PC-3 (cell line): ENCODE measurements at places on chromosomes 1 and 21. TPM values are rescaled to one million over a fixed set of nuclear protein-coding genes. Genes with fewer than 3 reads are reported as not detected.

GRCh38 chr1:33918368-33918767 is 54.5 kb downstream of the HMGB4 start:
- DNase-seq: no peak

- peak; percentile 15 for DNase-seq
Observed at GRCh38 chr1:25066731-25067517, 136.8 kb upstream of the RUNX3 start.

- DNase-seq: no peak
Observed at GRCh38 chr1:85836736-85837135, 128.5 kb upstream of the ZNHIT6 start.

Gene CATSPERE
- not detected in 2 replicates for total RNA-seq

Gene TSSK3
- total RNA-seq: not detected in 2 replicates

DNA sequence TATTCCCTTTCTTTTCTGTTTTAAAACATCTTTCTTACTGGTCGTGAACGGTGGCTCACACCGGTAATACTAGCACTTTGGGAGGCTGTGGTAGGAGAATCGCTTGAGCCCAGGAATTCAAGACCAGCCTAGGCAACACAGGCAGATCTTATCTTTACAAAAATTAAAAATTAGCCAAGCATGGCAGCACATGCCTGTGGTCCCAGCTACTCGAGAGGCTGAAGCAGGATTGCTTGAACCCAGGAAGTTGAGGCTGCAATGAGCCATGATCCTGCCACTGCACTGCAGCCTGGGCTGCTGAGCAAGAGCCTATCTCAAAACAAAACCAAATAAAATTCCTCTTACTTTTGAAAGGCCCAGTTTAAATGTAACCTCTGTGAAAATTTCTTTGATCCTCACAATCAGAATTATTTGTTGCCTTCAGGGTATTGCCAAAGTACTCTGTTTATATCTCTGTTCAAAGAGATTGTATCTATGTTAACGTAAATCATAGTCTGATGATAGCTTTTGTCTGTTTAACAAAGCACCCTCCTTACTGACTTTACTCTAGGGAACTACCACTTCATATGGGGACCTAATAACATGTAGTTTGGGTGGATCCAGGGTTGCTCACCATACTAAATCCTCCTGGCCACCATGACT is 71.6 kb downstream of the RERE start:
- no peak for DNase-seq

DNA sequence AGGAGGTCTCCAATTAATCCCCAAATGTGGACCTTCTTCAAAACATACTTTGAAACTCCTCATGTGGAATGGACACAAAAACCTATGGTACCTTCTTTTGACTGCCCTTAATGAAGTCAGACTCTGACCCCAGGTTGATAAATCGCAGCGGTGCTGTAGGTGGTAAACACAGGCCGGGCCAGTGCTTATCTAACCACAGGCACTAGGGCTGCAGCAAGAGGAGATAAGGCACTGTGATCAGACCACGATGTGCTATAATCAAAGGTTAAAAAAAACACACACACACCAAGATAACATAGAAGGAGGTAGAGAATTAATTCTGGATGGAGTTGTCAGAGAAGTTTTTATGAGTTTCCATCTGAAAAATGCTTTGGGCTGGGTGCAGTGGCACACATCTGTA is 52.3 kb upstream of the SIPA1L2 start:
- no peak for DNase-seq

DNA sequence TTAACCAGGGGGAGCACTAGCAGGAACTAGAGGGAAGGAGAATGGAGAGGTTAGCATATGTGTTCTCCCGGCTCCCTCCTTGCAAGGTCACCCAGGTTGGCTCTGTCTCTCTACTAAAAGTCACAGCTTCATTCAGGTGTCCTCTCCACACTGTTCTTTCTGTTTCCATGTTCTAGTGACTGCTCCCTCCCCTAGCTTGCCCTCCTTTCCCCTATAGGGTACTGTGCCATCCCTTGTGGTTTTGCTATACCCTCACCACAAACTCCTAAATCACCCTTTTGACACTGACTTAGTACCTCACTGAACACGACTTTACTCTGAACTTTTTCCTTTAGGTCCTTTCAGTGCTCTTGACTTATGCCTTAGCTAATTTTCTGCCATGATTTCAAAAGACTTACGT is 389.3 kb downstream of the ST6GALNAC3 start:
- no peak for DNase-seq

Gene IL10
- total RNA-seq: not detected in 2 replicates

GRCh38 chr1:2190491-2190976 is 4.0 kb downstream of the FAAP20 start:
- DNase-seq: peak; percentile 35

- DNase-seq: no peak
Observed at GRCh38 chr1:204697893-204698292, 12.4 kb upstream of the LRRN2 start.

DNA sequence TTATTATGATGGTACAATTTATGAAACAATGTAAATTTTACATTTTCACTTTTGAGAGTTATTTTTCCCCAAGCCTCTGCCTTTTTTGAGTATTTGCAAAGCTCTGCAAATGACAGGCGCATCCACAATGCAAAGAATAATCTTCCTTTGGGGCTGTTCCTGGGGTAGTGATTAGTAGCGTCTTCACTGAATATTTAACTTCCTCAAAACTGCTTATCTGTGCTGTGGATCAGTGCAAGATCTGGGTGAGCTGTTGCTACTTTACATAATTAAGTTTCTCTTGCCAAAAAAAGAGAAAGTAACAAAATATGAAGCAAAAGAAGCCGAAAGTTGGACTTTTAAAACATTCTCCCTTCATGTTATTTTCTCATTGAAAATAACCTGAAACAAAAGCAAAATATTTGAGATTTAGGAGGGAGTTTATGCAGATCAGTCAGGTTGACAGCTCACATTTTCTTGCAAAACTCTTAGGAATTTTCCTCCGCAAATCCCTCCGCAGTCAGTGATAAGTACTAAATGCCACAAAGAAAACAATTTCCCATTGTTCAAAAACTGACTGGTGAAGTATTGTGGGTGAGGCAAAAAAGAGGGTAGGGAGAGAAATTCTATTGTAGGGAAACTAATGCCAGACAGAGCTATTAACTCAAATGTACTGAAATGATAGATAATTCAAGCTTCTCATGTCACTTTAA is 276.4 kb upstream of the B3GALT2 start:
- no peak for DNase-seq

Gene PRDM16
- total RNA-seq: 0.04 and 0.17 TPM in 2 replicates

- peak; percentile 39 for DNase-seq
Observed at GRCh38 chr1:7616076-7616832, 154.8 kb upstream of the VAMP3 start.

GRCh38 chr1:6414881-6415626 is 4.7 kb downstream of the HES2 start:
- peak; percentile 34 for DNase-seq

DNA sequence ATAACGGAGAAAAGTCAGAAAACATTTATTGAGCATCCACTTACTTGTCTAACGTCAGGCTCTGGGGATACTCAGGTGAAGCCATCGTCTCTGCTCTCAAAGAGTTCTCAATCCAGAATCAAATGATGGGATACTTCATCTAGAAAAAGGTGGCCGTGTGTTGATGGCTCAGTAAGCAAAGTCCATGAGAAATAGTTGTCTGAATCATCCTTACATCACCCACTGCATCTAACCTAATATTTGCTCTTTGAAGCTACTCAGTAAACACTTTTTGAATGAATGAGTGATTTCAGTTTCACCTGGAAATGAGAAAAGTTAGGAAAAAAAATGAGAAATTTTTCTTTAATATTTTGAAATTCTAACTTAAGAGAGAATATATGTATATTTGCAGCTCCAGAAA is 155.3 kb upstream of the PKN2 start:
- peak; percentile 64 for DNase-seq

Gene VWA5B1
- not detected in 2 replicates for total RNA-seq

DNA sequence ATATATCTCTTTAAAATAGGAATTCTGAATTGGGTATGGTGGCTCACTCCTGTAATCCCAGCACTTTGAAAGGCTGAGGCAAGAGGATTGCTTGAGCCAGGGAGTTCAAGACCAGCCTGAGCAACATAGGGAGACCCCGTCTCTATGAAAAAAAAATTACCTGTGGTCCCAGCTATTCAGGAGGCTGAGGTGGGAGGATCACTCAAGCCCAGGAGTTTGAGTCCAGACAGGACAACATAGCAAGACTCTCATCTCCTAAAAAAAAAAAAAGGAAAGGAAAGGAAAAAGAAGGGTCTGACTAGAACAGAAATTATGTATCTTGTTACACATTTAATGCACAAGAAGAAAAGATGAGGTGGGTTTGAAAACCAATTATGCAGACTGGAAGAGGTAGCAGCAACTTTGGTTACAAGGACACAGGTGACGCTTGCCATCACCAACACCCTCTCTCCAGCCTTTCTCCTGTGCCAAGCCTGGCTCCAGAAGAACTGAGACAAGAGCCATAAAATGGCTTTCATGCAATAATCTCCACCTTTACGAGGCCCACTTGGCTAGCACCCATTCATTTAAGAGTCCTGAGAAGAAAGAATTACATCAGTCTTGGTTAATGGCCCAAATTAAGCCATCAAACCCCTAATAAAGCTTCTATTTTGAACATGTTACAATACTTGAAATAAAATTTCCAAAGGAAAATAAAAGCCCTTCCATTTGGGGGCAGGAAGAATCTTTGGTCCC is 4.8 kb upstream of the SELENBP1 start:
- DNase-seq: no peak

DNA sequence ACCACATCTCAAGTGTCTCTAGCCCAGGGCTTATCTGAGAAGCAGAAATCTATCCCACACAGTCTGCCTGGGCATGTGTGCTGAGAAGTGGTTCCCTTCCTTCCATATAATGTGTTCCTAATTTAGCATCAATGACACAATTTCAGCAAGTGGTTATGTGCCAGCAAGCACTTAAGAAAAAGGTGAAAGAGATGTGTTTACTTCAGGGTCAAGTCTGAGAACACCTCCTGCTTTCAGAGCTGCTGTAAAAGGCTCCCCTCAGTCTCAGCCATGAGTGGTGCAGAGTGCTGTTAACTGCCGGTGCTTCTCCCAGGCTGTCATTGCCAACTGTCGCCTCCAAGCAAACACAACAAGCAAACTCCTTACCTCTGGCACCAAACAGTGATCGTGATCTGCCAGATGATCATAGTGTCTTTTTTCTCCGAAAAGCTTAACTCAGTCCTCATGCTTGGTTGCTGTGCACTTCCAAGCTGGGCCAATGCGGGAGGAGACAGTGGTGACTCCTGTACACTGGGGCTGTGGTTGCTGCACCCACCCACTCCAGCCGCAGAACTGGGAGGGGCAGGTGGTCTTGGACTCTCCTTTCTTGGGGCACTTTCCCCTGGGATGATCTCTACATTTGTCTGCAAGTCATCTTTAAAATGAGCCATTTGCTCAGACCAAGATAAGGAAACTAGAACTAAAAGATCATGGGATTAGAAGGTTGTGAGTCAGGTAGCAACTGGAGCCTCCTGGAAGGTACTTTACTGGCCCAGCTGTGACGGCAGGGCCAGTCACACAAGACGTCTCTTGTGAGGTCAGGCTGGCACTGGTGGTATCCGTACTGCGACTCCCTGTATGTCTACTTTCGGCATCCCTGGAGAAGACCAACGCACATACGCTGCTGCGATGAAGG is 32.4 kb downstream of the ATP1A1 start:
- DNase-seq: no peak

DNA sequence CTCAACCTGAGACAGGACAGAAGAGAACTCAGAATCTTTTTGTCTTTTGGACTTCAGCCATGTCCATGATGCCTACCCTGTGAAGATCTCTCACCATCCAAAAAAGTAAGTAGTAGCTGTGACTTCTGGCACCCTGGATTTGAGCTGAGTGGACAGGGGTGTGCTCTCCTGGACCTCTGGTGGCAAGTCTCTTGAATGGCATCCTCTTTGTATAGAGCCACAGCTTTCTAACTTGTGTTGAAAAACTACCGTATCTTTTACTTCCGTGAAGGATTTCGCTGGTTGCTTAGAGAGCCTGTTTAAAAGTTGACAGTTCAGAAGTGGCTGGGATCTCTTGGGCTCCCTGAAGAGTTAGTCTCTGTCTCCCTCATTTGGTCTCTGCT is 1.8 kb downstream of the MFN2 start:
- no peak for DNase-seq

DNA sequence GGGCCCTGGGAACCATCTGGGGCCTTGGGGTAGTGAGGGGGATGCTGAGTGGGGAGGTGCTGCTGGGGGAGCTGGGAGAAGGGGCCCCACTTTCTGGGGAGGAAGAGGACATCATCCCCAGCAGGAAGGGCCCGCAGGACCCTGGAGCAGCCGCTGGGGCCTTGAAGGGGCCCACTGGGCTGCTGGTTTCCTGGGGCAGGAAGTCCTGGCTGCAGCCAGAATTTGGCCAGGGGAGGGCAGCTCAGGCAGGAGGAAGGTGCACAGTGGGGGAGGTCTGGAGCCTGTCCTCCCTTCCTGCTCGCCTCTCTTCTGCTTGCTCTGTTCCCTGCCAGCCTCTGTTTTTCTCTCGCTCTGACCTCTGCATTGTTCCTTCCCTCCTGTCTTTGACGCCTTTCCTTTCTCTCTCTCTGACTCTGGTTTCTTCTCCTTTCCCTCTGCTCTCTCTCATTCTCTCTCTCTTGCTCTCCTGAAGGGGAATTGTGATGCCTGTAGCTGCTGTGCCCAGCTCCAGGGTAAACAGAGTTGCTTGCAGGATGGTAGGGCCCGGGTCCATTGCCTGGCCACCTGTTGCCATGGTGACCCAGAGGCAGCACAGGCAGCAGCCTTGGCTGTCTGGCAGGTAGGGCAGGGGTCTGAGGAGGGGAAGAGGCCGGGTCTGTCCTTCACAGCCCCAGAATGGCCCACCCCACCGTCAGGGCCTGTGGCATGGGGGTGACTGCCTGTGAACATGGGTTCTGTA is 23.9 kb downstream of the ACOT11 start:
- no peak for DNase-seq

Gene DYRK3
- total RNA-seq: 12.1 and 14.1 TPM in 2 replicates
